Activated T-cell treated with anti-CD3 and anti-CD28 coated beads, Interleukin-2, amount 50 U/mL, for 72 hours (primary cell): ENCODE measurements at places on chromosomes 6 and 20.

DNA sequence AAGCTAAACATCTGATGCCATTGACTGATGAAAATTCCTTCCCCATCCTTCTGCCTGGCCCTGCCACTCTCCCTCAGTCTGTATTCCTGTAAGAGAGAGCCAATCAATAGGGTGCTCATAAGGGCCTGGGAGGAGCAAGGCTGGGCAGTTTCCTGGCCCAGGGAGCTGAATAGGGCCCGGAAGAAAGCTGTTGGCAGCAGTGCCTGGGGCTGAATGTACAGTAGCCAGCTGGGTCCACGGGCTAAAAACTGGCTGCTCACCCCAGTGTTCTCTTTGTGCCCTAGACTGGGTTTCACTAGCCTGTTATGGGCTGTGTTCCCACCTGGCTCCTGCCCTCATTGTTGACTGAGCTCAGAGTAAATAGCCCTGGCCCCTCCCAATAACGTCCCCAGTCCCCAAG is 1.7 kb upstream of the WFDC2 start:
- DNase-seq = no peak

DNA sequence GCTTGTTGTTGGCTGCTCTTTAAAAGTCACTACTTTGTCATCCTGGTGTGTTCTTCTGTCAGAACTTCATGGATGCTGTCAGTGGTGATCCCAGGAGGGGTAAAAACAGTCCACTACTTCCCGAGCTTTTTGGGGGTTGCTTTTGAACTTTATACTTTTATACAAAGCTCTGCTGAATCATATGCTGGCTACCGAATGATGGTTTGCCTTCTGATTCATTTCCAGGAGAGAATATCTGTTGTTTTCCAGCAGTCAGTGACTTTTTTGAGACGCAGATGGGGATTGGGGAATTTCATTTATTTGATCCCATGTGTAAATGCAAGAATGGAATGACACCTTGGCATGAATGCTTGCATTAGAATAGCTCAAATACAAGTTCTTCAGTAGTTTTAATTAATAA is 32.7 kb upstream of the COL10A1 start:
- DNase-seq = no peak

DNA sequence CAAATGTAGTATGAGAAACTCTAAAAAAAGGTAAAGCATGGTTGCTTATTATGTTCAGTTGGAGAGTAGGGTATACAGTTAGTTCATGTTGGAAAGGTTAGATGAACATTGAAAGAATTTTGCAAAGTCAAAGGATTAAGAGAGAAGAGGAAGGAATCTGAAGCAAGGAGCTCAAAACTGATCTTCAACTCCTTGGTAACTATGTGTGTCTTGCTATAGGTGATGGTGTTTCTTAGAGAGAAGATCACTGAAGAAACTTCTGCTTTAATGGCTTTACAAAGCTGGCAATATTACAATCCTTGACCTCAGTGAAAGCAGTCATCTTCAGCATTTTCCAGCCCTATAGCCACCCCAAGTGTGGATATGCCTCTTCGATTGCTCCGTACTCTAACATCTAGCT is 4.7 kb downstream of the HLA-DRA start:
- DNase-seq = no peak

DNA sequence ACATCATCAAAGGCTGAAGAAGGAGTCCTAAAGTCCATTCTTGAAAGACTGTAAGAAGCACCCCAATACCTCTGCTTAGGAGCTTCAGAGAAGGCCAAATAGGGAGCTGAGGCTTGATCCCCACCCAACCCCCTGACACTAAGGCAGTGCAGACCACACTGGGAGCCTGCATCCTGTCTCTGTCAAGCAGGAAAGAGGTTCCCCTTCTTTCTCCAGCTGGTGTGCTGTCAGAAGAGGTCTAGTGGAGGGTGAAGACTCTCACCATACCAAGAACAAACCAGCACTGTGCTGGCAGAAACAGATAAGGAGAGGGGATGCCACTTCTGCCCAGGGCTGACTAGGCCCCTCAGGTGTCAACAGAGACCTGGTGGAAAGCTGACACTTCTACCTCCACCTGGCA is 19.9 kb downstream of the GZF1 start:
- DNase-seq = no peak

DNA sequence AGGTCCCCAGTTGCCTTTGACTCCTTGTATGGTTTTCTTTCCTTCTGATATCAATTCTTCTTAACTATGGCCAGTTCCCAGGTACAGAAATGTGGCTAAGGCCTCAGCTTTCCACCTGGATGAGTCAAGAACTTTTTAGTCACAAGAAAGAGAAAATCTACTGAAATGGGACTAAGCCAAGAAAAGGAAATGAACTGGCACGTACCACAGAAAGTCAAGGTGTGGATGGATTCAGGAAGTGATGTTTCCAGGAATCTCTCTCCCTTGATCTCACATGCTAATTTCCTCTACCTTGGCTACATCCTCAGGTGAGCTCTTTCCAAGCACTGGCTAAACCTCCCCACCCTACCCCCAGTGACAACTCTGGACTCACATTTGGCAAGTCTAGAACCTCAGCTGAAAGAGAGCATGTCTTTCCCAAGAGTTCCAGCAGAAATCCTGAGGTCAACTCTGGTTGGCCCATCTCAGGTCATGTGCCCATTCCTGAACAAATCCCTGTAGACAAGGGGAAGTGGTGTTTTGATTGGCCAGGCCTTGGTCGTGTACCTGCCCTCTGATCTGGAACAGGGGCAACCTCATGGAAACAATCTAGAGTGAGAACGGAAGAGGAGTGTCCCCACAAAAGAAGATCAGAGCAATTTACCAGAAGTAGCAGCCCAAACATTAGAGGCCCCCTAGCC is 205.3 kb downstream of the NFATC2 start:
- no peak for DNase-seq

GRCh38 chr20:62561948-62562347 is 80.4 kb upstream of the SLCO4A1 start:
- DNase-seq = no peak

GRCh38 chr6:32887616-32888015 is 33.6 kb downstream of the PSMB9 start:
- DNase-seq = no peak
